ENCODE measurements at places on chromosomes 7 and 10.

DNA sequence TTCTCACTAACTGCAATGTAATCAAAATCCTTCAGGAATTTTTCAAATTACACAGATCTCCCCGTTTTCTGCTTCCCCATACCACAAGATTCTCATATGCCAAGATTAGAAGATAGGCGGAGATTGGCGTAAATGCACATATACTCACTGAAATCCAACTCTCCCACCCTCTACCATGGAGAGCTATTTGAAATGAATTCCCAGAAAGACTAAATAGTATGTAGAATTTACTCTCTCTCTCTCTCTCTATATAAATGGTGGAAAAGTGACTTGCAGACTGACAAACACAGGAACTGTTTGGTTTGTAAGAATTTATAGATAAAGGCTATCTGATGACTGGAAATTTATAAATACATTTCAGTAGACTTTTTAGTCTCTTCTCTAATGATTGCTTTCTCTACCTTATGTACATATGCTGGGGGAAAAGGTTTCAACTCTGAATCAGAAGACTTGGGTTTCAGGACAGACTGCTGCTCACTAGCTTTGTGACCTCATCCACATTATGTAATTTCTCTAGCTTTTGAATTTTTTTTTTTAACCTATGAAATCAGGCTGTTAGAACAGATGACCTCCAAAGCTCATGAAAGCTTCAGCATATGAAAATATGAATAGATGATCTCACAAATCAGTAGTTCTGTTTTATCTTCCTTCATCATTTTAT, 67.8 kb upstream of the CSTF2T start:
- no peak for DNase-seq

- no peak for DNase-seq
These were observed 168.0 kb downstream of the ARHGAP12 start for GRCh38 chr10:31760674-31761081.

- no peak for DNase-seq
These were observed 49.5 kb downstream of the GATA3 start for GRCh38 chr10:8104005-8104404.

DNA sequence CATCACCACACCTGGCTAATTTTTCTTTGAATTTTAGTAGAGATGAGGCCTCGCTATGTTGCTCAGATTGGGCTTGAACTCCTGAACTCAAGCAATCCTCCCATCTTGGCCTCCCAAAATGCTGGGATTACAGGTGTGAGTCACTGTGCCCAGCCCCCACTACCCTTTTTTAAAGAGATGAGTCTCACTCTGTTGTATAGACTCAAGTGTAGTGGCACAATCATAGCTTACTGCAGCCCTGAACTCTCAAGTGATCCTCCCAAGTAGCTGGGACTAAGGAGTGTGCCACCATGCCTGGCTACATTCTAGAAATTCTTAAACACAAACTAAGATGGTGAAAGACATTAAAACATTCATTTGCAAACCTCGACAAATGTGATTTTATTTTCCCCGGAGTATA, 12.6 kb downstream of the SYPL1 start:
- DNase-seq: no peak

- no peak for DNase-seq
These were observed 17.6 kb downstream of the MINDY3 start for GRCh38 chr10:15842556-15843169.

DNA sequence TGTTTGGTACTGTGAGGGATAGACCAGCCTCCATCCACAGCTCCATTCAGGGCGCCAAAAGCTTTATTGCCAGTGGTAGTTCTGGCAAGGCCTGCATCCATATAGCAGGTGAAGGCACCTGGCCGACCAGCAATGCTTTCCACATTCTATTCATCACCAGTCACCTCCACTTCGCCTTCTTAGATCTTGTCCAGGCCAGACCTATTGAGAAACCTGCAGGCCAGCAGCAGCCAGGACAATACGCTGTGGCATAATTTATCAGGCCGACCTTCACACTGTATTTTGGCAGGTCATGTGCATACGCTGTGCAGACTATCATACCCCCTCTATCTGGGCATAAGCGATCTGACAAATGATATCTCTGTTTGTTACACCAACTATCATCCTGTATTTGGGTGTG, 15.2 kb upstream of the KNDC1 start:
- no peak for DNase-seq

DNA sequence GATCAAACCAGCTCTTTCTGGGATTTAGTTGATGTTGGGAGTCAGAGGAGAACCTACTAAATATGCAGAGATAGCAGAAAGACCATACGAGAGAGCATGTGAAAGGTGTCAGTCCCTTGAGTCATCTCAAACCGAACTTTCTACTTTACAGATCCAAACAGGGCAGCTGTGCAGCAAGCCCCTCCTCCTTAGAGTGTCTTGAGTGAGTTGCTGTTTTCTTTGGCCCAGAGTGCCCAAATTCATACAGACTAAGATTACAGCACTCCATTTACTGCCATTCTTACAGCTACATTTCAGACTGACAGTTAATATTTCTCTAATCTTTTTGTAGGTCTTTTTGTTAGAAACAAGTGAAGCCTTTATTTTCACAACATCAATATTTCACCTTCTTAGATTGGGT, 53.4 kb downstream of the NRCAM start:
- DNase-seq: no peak

DNA sequence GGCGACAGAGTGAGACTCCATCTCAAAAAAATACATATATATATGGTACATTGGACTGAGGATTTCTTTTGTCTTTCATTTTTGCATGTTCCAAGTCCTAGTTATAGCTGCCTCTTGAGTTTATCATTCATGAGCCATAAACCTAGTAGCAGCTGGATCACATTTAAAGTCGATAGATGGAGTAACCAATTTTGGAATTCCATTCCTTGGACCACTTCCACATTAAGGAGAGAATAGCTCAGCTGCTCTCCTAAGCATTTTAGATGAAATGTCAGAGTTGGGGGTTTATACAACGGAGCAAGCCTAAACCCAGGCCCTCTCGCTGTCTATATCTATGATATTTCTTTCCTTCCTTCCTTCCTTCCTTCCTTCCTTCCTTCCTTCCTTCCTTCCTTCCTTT, 141.2 kb downstream of the LYZL1 start:
- peak; percentile 93 for DNase-seq
